ENCODE measurements at places on chromosomes 5 and 9. TPM values are rescaled to one million over a fixed set of nuclear protein-coding genes. Genes with fewer than 3 reads are reported as not detected.

GRCh38 chr9:86614871-86615849, 260.9 kb upstream of the TUT7 start:
- DNase-seq, result no peak

DNA sequence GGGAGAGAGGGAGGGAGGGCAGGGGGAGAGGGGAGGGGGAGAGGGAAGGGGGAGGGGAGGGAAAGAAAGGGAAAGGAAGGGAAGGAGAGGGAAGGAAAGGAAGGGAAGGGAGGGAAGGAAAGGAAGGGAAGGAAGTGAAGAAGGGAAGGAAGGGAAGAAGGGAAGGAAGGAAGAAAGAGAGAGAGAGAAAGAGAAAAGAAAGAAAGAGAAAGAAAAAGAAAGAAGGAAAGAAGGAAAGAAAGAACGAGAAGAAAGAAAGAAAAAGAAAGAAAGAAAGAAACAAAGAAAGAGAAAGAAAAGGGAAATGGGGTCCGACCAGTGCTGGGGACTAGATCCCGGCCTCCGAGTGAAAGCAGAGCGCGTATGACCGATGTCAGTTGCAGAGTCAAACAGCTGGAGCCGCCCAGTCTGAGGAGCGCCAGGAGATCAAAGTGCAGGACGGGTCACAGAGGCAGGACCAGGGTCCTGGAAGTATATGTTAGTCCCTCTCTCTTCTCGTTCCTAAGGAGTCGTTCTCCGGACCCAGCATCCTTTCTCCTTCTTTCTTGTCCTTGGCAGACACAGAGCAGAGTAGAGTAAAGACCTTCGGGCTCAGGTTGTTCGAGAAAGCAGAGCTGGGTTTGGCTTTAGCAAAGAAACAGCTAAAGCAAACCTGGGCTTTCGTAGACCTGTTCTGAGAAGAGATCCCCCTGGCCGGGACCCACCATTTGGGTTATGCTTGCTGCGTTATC, 305.4 kb upstream of the MSX2 start:
- no peak for DNase-seq

DNA sequence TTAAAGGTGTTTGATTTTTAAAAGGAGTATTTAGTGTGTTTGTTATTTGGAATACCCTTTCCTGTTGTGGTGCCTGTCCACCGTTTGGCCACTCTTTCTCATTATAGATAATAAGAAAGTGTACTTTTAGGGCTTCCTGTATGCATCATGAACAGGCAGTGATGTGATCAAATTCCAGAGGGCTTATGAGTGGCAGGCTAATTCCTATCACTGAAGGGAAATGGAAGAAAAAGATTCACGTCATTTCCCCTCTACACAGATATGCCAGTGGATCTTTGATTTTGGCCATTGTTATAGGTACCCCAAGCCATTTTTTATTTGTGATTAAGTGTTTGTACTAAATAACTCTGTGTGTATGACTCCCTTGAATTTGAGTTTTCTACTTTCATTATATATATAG, 37.1 kb downstream of the RPS6 start:
- DNase-seq, result no peak

DNA sequence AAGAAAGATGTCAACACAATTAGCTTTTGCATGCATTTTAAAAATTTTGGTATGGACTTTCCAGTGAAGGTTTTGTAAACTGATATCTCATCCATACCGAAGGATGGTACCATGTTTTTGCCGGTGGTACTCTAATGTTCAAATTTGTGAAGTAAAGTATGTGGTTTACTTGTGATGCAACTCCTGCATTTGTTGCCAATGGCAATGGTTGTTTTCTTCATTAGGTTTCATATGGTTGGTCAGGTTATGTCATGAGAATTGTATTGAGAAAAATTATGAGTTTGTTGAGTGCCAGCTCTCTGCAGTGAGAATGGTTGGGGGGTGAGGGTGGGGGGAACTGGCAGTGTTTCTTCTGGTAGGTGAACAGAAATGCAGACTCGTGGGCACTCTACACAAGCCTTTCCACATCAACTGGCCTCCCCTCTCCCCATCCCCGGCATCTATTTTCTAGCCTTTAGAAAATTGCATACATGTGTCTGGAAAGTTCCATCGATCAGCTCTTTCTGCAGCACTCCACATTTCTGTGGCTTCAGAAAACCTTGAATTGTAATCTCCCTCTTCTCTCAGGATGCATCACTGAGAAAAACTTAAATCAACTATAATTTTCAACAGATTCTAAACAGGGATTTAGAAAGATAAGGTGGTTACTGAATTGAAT, 107.7 kb downstream of the PDE4D start:
- DNase-seq, result no peak

DNA sequence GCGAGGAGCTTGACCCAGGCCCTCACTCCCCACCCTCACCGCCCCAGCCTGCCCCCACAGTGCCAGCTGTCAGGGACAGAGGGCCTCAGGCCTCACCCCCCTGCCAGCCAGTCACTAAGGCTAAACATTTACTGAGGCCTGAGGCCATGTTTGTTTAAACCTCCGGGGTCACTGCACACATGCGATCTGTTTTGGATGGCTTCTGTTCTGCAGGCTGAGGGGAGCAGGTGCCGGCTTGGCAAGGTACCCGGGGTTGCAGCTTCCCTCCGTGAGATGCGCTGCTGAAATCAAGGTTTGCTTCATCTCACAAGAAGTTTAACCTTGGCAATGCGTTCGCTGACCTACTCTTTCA, 103.3 kb upstream of the BOD1 start:
- DNase-seq, result no peak

- DNase-seq, result peak; percentile 38
Measured at GRCh38 chr5:54673523-54674225, 156.1 kb downstream of the SNX18 start.

DNA sequence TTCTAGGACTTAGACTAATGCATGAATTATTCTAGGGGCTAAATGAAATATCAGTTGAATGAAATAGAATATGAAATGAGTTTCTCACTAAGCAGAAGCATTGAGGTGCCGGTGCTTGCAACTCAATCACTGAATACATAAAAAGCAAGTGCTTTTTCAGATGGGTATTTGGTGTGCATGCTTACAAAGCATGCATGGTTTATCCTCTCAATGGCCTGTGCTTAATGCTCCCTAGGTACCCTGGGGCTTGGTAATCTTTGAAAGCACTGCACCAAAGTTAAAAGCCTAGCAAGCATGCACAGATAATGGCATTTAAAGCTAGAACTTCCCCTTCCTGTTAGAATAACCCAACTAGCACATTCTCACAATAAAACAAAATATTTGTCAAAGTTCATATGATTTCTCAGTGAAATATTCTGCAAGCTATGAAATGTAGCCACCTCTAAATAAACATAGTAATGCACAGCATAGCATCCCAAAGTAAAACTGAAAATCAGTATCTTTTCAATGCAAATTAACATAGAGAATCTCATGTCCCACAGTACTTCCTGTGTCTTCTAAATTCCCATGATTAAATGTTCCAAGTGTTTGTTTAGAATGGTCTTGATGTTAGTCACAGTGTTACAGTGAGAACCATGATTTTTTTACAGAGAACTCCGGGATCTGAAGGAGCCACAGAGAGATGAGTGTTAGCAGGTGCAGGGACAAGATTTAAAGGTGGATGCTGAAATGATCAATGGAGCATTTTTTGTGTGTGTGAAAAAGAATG, 143.4 kb upstream of the CDH6 start:
- no peak for DNase-seq

- no peak for DNase-seq
Measured at GRCh38 chr9:76444322-76444929, 14.6 kb upstream of the GCNT1 start.

- DNase-seq, result no peak
Measured at GRCh38 chr5:27821681-27822080, 783.3 kb upstream of the CDH9 start.

DNA sequence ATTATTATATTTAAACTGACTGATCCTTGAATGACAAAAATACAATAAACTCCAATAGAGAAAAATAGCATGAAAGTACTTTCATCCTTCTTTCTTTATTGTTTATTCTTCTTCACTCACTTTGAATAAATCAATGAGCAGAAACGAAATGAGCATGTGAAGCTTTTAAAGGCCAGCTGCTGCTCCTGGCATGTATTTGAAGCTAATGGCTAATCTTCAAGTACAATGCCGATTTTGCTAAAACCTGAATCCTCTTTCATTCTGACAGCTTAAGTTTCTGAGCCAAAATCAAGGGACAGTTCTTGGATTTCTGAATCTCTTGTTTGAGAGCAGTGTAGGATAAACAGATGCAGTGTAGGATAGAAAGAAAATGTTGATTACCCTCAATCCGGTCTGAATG, 237.3 kb downstream of the CDH10 start:
- no peak for DNase-seq

- no peak for DNase-seq
Measured at GRCh38 chr5:122772446-122772845, 2.4 kb upstream of the SNX2 start.

DNA sequence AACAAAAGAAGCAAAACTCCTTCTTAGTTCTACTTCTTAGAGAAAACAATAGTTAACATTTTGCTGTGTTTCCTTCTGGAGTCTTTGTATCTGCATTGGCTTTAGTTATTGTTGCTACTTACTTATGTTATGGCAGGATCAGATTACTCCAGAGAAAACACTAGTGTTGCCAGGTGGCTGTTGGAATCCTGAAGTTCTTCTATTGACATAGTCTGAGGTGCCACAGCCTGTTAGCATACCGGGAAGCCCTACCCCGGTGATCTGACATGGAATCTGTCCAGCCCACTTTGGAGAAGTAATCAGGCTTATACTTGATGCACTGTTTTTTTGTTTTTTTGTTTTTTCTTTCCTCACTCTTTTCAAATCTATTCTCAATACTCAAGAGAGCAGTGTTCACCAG, 68.5 kb upstream of the CEP78 start:
- DNase-seq, result no peak

DNA sequence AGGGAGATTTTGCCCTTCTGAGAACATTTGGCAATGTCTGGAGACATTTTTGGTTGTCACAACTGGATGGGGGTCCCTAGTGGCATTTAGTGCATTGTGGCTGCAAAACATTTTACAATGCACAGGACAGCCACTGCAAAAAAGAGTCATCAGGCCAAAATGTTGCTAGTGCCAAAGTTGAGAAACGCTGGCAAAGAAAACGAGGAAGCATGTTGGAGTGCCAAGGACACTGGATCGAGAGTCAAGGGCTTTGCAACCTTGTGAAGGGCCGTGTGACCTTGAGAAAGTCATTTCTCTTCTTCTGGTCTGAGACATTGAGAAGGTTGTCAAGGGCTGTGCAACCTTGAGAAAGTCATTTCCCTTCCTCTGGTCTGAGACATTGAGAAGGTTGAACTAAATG, 45.7 kb upstream of the FRRS1L start:
- no peak for DNase-seq

DNA sequence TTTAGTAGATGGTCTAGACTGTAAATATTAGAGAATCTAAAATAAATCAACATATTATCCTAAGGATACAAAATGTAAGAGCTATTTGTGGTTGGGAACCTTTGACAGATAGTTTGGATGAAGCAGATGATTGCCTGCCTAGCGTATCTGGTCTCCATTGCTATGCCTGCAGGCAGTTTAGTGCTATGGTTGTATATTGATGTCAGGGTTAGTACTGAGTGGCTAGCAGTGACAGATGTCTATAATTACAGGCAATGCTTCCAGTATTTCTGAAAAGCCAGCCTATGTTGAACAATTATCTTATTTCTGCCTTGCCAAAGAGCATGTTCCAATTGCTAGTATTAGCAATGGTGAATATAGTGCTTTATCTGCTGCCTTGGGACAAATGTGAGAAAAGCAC, 151.3 kb upstream of the TLX3 start:
- DNase-seq, result no peak

DNA sequence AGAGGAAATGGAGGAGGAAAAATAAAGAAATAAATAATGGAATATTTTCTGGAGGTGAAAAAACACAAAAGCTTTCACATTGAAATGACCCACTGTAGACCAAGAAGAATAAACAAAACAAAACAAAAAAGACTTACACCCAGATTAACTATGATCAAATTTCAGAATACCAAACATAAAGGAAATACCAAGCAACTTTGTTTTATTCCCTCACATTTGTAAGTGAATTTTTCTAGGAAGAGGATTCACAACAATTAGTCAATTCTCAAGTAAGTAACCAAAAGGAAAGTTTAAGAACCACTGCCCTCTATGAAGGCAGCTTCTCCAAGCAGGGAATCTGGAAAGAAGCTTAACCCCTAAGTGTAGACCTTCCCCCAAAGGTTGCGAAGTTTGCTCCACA, 29.6 kb upstream of the B4GALT1 start:
- no peak for DNase-seq

DNA sequence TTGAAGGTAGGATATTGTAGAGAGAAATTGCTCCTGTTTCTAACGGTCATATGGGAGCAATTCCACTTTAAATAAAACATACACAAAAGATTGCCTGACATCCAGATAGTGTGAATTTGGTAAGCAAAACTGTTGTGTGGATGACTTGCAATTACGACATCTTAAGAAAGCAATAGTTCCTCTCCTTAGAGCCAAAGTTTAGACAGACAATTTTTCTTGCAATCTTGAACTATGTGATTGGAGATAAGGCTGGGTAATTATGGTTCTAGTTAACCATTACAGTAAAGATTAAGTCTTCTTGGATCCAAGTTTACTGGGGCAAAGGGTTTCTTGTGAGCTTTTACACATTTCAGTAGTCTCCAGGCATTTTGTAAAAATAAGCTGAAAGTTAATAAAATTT, 1080.6 kb upstream of the CDH6 start:
- no peak for DNase-seq

- DNase-seq, result no peak
Measured at GRCh38 chr9:78707481-78707991, 410.6 kb downstream of the PSAT1 start.

GDNF gene
- total RNA-seq, result not detected

NR3C1 gene
- total RNA-seq, result 68.0 TPM

SHC3 gene
- total RNA-seq, result 0.05 TPM

CDH12 gene
- not detected for total RNA-seq

FAM153A gene
- 27.9 TPM for total RNA-seq
